ENCODE measurements at places on chromosomes 3 and 15.

GRCh38 chr3:102360183-102360860, 74.5 kb upstream of the ZPLD1 start:
- DNase-seq: no peak

DNA sequence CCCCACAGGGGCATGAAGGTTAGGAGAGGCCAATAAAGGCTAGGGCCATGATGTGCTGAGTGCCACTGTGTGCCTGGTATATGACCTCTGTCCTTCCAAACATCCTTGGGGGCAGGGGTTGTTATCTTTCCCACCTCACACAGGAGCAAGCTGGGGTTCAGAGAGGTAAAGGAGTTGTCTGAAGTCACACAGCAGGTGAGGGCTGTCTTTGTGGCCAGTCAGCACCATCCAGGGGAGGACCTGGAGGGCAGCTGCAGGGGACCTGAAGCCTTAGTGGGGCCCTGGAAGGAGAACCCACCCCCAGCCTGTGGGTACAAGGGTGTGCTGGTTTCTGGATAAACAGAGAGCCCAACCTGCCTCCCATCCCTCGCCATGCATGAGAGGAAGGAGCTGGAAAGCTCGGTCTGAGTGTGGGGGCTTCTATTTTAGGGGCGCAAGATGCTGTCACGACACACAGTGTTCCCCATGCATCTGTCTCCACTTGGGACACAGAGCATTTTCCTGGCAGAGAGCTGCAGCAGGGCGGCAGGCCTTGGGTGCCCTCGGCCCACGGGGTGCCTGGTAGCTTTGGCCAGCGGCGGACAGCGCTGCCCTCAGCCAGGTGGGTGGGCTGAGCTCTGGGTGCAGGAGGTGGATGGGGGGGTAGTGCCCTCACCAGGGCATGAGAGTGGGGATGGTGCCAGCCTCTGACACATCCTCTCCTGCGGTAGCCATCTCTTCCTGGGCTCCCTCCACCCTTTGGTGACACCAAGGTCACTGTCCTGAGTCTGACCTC, 14.7 kb downstream of the IQSEC1 start:
- DNase-seq: no peak

GRCh38 chr3:294096-294495, 97.5 kb downstream of the CHL1 start:
- no peak for DNase-seq

DNA sequence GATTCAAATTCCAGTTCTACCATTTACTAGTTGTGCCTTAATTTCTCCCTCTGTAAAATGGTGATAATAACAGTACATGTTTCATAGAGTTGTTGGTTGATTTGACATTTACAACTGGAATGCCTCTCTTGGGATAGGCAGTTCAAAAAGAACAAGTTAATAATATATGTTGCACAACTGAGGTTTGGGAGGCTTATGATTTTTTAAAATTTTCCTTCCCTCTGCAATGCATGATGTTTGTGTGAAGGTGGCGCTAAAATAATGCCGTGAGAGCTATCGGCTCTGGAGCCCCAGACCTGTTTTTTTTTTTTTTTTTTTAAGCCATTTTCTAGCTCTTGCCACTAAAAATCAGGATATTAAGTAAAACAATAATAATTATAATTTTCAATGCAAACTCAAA, 18.6 kb downstream of the DNAJB11 start:
- no peak for DNase-seq

DNA sequence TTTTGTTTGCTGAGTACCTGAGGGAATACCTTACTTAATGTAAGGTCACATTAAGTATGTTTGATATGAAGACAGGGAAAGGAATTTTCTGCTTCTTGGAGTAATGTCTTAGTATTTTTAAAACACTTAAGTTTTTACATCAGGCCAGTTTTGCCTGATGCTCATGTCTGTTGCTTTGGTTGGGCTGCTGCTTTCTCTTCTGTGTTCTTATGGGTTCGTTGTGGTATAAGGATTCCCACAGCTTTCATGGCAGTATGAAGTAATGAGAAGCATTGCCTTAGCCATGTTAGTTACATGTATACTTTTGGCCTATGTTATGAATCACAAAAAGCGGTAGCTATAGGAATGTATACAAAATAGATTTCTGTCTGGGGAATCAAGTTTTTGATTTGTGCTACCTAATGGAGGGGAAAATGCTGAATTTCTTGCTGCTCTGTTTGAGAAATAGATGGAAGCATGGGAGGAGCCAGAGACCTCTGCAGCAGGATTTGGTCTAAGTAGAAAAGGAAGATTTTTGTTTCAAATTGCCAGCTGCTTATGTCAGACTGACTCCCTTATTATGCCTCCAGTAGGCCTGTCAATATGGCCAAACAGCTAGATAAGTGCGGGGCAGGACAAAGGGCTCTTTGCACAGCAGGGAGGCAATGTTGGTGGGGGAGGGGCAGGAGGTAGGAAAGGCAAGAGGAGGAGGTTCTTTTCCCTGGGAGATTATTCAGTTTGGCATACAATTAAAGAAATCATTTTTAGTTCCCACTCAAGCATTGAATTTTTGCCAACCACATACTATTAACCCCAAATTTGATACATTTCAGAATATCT, 5.2 kb downstream of the SETD5 start:
- no peak for DNase-seq

DNA sequence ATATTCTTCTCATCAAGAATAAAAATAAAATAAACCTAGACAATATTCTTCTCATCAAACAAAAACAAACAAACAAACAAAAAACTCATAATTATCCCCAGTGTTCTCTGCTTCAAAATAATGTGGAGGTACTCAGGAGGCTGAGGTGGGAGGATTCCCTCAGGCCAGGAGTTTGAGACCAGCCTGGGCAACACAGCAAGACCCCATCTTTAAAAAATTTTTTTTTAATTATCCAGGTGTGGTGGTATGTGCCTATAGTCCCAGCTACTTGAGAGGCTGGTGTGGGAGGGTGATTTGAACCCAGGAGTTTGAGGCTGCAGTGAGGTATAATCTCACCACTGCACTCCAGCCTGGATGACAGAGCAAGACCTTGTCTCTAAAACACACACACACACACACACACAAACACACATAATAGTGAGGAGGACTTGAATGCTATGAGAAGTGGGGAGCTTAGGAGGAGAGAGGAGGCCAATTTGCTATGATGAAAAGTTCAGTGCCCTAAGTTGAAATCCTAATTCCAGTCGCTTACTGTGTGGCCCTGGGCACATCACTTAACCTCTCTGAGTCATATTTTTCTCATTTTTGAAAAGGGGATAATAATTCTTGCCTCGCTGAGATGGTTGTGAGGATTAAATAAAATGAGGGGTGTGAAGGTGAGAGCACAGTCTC, 35.8 kb upstream of the HERC1 start:
- no peak for DNase-seq

DNA sequence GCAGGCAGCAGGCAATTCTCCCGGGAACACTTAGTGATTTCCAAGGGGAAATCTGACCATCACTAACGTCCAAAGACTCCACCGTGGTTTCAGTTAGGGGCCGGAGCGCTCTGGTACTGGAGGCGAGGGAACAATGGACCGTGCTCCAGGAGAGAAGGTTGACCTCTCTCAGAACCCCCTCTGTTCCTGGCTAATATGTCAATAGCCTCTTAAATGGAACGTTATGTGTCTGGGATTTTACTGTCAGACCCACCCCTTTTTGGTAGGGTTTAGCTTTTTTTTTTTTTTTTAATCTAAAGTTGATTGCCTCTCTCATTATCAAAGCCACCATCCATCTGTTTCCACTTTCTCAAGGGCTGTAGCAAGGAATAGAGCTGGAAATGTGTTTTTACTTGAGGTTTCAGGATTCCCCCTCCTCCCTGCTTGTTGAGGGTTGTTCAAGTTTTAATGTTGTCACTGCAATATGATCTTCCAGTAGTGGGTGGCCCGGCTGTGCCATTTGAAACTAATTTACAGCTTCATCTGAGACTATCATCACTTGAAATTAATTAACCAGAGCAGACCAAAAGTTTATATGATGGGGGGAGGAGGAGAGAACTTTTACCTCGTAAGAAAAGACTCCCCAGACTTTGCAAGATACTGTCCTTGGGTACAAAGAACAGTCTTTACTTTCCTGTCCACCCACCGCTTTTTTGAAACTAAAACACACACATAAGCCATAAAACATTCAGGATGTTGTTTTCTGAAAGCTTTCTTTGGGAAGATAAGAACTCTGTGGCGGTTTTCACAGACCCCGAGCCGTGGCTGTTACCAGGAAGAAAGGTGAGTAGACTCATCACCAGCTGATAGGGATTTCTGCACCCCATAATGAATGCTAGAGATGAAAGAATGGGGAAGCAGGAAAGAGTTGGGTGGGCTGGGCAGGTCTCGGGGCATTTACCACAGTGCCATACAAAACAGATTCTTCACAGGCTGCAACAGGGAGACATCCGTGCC, 187.8 kb downstream of the UACA start:
- no peak for DNase-seq

- no peak for DNase-seq
These were observed 78.6 kb downstream of the SNRK start for GRCh38 chr3:43364926-43365325.

- DNase-seq: no peak
These were observed 639.4 kb upstream of the NAALADL2 start for GRCh38 chr3:174219738-174220137.

- no peak for DNase-seq
These were observed 49.3 kb downstream of the FAM174B start for GRCh38 chr15:92606126-92606835.

DNA sequence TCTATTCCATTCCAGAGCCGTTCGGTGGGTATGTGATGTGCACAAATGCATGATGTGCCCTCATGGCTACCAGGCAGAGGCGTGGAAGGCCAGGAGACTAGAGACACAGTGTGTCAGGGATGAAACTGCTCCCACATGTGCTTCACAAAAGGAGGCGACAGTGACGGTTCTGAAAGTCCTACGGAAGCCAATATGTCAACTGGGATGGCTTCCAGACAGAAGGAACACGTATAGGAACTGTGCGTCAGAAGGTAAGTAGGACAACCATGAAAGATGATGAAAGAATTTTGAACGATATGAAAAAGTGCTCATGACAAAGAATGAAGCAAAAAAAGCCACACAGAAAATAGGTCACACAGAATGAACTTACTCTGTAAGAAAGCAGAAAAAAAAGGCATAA, 34.1 kb downstream of the GLB1 start:
- DNase-seq: no peak

DNA sequence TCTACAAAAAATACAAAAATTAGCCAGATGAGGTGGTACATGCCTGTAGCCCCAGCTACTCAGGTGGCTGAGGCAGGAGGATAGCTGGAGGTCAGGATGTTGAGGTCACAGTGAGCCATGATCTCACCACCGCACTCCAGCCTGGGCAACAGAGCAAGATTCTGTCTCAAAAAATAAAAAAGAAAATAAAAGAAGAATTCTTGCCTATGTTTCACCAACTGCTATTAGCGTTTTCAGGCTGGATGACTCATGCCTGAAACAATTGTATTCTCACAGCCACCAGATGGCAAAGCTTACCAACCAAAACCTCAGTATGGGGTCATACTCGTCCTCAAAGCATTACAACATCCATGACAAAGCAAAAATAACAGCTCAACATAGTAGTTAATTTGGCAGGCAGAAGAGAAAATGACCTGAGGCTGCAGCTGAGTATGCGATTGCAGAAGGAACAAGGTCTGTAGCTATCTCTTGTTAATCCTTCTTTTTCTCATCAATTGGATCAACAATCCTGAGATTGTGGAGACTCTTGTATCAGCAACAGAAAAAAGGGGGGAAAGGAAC, 52.2 kb downstream of the TP53BP1 start:
- DNase-seq: peak; percentile 85

DNA sequence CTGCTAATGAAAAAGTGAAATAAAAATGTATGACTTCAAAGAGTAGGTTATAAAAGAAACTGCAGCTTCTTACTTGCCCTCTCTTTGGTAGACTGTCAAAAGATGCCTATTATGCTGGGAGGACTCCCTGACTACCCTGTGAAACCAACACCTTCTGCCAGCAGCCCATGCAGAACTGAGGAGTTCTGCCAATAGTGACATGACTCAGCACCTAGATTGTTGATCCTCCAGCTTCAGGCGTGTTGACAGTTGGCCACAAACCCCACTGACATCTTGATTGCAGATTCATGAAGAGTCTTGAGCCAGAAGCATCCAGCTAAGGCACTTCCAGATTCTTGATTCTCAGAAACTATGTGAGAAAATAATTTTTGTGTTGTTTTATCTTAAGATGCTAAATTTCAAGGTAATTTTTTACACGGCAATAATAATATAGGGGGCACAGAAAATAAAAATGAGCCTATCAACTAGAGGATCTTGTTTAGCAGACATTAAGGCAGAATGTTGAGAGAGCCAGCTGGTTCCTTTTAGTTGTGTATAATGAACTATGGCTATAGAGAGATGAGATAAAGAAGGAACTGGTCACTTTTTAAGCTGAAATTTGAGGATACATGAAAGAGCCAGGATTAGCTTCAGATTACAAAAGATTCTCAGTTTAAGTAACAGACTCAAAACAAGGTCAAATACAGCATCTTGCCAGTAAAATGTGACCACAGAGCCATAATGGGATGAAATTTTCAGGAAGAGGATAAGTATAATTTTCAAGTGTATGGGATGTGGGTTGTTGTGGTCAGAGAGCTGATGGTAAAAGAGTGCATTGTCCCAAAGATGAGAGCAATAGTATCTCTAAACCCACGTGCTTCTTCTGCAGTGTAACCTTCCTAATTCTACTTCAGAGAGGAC, 588.7 kb upstream of the CBLB start:
- DNase-seq: peak; percentile 49

- no peak for DNase-seq
These were observed 1.6 kb upstream of the SUCNR1 start for GRCh38 chr3:151871639-151872468.

- DNase-seq: no peak
These were observed 4.0 kb downstream of the SOX2 start for GRCh38 chr3:181715571-181716340.

DNA sequence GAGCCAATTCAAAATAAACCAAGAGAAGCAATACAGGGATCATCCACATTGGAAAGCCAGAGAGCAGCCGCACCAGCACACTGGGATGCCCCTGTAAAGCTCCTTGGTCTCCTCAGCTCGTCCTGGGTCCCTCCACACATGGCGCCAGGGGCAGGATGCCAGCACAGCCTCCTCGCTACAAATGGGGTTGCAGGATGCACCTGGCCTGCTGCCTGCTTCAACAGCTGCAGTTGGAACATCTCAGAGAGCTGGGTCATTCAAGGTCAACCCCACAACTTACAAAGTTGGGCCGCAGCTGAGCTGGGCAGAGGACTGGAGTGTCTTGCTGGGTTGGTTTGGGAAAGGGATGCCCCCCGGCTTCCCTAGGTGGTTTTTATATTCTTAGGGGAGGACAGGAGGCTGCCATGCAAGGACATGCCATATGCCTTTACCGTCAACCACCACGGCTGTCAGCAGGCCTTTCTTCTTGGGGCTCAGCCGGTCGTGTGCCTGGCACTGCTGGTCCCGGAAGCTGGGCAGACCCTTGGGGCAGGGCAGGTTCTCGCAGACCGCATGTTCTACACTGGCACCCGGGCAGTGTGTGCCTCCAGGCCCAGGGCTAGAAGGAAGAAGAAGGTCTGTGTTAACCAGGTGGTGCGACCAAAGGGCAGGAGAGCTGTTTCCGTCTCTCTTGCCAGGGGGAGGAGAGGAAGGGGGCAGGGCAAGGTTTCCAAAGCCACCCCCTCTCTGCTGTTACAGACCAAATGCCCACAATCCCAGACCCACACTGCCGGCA, 225.2 kb downstream of the ADAMTS17 start:
- no peak for DNase-seq

- peak; percentile 61 for DNase-seq
These were observed 37.2 kb downstream of the SLC6A6 start for GRCh38 chr3:14439501-14440167.

GRCh38 chr3:149792452-149793270, at the start of gene ANKUB1:
Gene ANKUB1 (minus strand): TSS chr3:149792554. CDS start chr3:149792366, 188 bp downstream.
- DNase-seq: no peak

- DNase-seq: no peak
These were observed 48.3 kb upstream of the ATP2B2 start for GRCh38 chr3:10553591-10554235.

Measured in HTR-8/SVneo (cell line).